ENCODE measurements at places on chromosomes 1 and 21.

DNA sequence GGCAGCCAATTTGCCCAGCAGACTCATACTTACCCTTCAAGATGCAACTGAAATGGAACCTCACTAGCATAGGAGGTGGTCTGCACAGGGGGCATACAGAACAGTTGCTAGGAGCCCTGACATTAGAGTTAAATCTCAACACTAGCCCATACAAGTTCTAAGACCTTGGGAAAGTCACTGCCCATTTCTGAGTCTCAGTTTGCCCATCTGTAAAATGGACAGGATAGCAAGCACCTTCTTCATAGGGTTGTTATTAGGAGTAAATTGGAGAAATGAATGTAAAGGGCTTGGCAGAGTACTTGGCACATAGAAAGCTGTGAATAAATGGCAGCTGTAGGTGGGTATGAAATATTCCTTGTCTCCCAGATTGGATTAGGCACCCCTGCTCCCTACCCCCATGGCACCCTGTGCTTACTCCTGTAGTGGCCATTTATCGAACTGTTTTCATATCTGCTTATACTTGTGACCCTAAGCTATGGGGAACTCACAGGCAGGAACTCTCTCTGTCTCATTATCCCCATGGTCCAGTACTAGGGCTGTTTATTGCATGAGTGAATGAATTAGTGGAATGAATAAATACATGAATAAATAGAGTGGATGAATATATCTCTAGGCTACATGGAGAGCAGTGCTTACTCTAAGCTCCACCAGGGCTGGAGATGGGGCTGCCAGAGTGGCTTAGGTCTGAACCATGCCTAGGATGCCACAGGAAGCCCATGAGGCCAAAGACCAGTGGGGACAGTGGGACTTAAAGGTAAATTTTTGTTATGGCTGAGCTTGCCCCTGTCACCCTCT is 152.6 kb downstream of the PLPP3 start:
- DNase-seq, result no peak

- DNase-seq, result no peak
These were observed 147.1 kb upstream of the ARHGEF16 start for GRCh38 chr1:3307359-3307758.

GRCh38 chr1:67058761-67059160 is 4.8 kb upstream of the SLC35D1 start:
- DNase-seq, result no peak

GRCh38 chr1:13539683-13540082 is 25.9 kb upstream of the LRRC38 start:
- DNase-seq, result no peak

GRCh38 chr1:113545626-113546025 is 155.3 kb downstream of the MAGI3 start:
- DNase-seq, result no peak

- DNase-seq, result peak; percentile 66
These were observed 483 bp downstream of the TCEANC2 start for GRCh38 chr1:54053745-54054437.

DNA sequence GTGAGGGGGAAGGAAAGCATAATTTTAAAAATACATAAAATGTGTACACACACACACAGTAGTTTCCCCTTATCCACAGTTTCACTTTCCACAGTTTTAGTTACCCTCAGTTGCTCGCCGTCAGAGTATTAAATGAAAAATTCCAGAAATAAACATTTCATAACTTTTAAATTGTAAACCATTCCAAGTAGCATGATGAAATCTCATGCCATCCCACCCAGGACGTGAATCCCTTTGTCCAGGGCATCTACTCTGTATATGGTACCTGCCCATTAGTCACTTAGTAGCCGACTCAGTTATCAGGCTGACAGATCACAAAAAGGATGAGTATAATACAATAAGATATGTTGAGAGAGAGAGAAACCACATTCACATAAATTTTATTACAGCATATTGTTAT is 36.2 kb downstream of the EPS15 start:
- DNase-seq, result no peak

- no peak for DNase-seq
These were observed 67.1 kb upstream of the FAM3B start for GRCh38 chr21:41249476-41249875.

- no peak for DNase-seq
These were observed 33.6 kb downstream of the RGS21 start for GRCh38 chr1:192350356-192350755.

DNA sequence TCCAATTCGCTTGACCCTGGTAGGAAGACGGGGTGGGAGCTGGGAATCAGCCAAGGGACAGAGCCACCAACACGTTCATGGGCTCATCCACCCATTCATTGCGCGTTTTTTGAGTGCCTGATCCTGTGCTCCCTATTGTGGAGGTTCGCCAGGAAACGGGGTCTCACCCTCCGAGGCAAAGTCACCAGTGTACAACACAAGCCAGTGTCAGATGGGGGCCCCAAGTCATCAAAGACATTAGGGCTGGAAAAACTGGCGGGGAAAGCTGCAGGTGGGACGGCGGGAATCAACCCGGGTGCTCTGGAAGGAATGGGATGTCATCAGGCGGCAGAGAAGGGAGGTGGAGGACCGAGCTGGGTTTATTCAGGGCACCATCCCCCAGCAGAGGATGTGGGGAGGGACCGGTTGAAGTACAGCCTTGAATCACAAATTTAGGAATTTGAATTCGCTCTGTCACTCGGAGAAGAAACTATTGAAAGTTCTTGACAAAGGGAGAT is 667 bp upstream of the NID1 start:
- peak; percentile 50 for DNase-seq

DNA sequence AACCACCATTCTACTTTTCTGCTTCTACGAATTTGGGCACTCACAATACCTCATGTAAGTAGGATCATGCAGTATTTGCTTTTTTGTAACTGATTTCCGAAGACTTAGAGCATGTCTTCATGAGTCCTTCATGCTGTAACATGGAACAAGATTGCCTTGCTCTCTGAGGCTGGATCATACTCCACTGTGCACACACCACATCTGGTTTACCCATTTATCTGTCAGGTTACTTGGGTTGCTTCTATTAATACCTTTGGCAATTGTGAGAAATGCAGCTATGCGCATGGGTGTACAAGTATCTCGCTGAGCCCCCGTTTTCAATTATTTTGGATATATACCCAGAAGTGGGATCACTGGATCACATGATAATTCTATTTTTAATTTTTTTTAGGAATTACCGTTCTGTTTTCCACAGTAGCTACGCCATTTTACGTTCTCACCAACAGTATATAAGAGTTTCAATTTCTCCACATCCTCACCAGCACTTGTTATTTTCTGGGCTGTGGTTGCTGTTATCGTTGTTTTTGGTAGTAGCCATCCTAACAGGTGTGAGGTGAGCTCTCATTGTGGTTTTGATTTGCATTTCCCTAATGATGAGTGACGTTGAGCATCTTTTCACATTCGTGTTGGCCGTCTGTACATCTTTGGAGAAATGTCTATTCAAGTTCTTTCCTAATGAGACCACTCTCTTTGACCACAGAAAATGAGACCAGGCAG is 10.7 kb upstream of the SLC2A5 start:
- no peak for DNase-seq

Measured in NCI-H69 (cell line).